ENCODE measurements at places on chromosomes 1 and 21.

DNA sequence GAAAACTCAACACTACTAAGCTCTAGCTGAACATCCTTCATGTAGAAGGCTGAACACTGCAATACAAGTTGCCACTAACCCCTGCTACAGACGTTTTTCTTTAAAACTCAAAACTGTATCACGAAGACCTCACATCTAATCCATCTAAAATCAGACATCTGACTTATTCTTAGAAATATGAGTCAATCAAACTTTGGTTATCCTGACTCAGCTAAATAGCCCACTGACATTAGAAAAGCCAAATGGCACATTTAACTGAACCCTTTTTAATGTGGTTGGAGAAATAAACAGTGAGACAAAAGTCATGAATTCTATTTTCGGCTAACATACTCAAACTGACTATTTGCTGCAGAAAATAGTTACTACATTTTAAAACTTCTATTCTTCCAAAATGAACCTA, 35.6 kb downstream of the WLS start:
- no peak for DNase-seq

DNA sequence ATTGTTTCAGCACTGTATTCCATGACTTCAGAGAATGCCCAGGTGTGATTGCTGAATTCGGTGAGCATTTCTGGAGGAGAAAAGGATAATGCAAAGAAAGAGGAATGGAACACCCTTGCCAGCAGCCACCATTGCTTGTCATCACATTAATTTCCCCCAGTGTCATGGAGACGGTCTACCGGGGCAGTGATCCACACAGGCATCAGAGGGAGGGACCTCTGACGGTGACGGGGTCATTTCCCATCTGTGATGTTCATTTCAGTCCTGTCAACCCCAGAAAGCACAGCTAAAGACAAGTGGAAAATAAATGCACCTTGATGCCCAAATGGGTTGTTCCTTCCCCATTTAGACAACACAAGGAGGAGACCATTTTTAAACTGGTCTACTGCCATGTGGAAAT, 376.4 kb downstream of the PCP4 start:
- no peak for DNase-seq

DNA sequence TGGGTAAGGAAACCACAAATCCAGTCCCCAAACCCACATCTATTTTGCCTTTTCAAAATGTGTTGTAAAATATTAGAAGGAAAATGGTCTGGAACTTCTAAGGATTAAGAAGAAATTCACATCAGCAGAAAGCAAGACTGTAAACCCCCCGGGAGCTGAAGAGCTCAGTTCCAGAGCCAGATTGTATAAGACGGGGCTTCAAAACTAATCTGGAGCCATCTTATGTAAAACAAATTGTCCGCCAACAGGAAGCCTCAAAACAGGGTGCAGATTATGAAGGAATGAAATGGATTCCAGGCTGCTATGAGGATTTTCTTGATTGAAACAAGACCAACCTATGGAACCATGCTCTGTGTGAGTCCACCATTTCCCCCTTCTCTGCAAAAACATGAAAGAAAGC, 25.1 kb upstream of the HUNK start:
- DNase-seq, result no peak

DNA sequence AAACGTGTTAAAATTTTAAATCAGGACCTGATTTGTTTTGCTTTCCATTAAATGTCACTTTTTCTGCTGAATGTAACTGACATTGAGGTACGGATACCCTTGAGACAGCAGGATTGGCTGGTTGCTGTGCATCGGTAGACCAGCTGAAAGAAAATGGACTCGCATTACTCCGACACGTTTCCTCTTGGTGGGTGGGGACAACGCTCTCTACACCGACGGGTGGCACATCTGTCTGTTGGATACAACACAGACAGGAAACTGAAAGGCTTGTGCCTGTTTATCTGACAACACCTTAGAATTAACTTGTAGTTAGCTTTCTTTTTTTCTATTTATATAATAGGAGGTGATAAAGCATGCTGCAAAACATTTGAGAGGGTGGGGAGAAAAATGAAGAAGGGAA, 19.4 kb downstream of the PRPF38A start:
- DNase-seq, result no peak

- no peak for DNase-seq
Measured at GRCh38 chr1:62335656-62336055, 16.4 kb upstream of the KANK4 start.

DNA sequence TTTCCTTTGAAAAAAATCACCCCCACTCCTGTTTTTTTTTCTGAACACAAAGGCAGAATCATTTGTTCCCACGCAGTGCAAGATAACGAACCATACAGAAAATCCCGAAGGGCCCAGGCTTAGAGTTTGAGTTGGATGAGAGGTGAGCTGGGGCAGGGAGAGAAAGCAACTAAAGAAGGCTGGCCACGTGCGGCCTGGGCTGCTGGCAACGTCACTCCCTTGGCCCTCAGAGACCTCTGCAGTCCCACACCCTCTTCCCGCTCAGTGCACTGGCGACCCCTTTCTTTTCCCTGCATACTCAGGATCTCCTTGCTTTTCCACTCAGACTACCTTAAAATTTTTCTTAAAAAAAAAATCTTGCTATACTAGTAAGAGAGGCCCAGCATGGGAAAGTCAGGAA, 28.2 kb upstream of the CRNN start:
- DNase-seq, result no peak

GRCh38 chr21:14773777-14774345, 227.7 kb upstream of the SAMSN1 start:
- peak; percentile 3 for DNase-seq

DNA sequence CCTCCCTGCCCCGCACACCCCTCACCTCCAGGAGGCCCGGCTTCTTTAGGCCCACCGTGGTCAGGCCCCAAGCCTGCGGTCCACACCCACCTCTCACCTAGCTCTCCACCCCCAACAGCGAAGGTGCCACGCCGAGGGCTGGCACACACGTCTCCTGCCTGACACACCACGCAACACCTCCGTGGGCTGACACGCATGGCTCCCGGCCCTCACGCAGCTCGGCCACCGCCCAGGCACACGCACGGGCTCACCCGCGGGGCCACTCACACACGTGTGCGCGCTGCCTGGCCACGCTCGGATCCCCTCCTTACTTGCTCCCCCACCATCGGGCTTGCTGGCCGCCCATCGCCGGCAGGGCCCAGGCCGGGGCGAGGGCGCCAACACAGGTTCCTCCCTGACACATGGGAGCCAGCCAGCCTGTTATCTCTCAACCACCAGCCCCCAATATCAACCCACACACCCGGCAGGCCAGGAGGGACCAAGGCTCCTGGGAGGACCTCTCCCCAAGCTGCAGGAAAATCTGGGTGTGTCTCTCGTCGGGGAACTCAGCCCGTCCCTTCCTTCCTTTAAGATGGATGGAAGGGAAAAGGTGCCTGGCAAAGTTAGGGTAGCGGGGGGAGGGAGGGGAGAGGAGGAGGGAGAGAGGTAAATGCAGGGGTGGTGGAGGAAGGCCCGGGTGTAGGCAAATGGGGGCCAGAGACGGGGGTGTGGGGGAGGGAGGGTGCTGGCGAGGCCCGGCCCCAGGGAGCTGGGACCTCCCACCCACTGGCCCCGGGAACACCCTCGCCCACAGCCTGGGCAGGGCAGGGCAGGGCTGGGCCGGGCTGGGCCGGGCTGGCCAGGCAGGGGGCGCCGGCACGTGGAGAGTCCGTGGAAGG, 546 bp downstream of the ELOVL1 start:
- peak; percentile 62 for DNase-seq

- no peak for DNase-seq
Measured at GRCh38 chr1:172760121-172760520, 101.2 kb downstream of the FASLG start.

- peak; percentile 26 for DNase-seq
Measured at GRCh38 chr1:26221094-26221493, 12.9 kb upstream of the CEP85 start.

- no peak for DNase-seq
Measured at GRCh38 chr1:56575865-56576264, 3.5 kb downstream of the PLPP3 start.

- no peak for DNase-seq
Measured at GRCh38 chr1:51311826-51312225, 18.5 kb downstream of the TTC39A start.

GRCh38 chr1:66570196-66570595, 36.2 kb downstream of the SGIP1 start:
- no peak for DNase-seq

- DNase-seq, result no peak
Measured at GRCh38 chr1:7515175-7515574, 255.9 kb upstream of the VAMP3 start.

DNA sequence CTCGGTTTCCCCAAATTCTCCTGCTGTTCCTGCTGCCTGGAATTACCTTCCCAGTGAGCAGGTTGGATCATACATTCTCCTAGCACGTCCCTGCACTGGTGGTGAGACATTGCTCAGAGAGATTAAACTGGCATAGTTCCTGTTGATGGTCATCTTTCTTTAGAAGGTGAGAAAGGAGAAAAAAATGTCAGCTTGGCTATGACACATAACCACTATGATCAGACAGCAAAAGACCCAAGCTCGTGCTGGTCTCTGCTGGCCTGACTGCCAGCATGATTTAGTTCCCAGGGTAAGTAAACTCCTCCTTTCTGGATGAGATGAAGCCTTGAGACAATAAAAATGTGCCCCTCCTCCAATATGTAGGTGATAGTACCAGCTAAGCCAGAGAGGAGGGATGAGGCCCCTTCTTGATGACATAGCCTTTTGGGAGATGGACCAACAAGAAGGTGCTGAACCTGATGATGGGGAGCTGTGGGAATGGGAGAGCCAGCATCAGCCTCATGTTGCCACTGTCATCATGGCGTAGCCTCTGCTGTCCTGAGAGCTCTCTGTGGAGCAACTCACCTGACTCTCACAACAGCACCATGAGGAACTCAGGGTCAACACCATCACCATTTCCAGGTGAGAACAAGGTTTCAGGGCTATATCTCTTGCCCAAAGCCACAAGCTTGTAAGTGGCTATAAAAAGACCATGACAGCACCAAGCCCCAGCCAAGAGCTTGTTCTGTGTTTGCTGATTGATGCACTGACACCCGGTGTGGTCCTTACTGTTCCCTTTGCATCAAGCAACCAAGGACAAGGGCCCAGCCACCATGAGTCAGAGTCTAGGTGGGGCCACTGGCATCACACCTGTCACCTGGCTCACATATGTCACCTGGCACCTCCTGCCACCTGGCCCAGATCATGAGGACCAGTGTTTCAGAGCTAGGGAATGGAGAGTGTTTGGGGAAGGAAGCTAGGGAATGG, 200.0 kb downstream of the MATN1 start:
- no peak for DNase-seq

DNA sequence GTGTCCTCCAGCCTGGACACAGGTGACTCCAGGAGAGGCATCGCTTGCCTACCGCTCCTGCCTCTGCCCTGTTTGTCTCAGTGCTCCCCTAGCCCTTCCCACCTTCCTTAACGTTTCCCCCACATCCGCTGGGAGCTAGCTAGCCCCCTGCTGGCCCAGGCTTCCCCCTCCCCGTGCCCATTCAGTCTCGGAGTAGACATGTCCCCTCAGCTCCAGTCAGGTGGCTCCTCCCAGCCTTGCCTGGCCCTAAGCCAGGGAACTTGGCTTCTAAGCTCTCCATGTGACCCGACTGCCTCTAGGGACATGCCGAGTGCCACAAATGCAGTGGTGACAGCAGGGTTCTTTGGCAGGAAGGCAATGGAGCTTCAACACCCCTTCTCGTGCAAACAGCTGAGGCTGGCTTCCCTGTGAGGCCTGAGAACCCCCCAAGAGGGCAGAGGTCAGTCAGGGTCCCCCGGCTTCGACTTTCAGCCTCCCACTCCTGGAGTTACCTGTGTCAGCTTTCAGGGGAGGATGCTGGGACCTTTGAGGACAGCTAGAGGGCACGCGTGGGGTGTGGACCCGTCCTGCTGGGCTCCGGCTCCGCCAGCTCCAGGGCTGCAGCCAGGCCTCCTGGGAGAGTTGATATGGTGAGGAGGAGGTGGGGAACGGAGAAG, 16.2 kb downstream of the DRAXIN start:
- no peak for DNase-seq

DNA sequence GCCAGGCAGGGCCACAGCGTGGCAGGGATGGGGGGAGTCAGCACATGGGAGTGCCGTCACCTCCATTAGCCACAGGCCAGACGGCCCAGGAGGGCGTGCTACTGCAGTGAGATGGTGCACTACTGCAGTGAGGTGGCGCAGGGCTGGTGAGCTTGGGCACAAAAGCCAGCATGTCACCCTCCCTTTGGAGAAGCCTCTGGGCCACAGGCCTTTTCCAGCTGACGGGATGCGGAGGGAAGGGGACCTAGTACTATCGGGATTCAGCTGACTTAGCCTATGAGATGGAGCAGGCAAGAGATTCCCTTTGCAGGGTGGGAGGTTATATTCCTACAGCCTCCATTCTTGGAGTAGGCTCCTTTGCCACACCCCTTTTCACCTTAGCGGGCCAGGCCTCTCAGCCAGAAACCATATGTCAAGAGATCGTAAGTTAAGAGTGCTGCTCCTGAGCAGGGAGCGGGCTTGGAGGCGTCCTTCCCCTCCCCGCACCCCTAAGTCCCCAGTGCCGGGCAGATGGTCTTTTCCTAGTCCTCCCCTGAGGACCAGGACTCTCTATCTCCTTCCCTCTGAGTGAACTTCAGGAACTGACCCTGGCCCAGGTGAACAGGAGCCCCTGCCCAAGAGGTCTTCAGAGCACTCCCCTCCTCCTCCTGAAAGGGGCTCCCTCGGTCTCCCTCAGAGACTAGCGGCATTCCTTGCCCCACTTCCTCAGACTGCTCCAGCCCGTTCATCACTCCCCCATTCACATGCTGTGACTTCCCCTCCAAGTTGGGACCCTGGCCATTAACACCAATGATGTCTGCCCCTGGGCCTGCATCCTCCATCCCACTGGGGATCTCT, 8.2 kb downstream of the NES start:
- no peak for DNase-seq

GRCh38 chr1:3883194-3883925, 16.7 kb downstream of the C1orf174 start:
- no peak for DNase-seq

- DNase-seq, result no peak
Measured at GRCh38 chr1:180489976-180490375, 12.4 kb downstream of the ACBD6 start.

DNA sequence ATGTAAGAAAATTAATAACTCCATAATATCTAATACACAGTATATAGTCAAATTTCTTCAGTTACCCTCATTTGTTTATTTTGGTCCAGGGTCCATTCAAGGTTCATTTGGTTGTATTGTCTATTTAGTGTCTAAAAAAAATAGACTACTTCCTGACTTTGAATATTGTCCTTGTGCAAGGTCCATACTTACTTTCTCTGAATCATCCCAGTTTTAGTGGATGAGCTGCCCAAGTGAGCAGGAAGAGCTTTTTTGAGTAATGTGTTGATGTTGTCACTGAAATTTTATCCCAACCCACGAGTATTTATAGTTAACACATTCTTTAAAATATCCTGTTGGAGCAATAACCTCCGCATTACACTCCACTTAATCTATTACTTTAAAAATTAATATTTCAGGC, 45.6 kb upstream of the FASLG start:
- DNase-seq, result no peak

- DNase-seq, result no peak
Measured at GRCh38 chr1:46520063-46520911, 30.7 kb downstream of the DMBX1 start.

DNA sequence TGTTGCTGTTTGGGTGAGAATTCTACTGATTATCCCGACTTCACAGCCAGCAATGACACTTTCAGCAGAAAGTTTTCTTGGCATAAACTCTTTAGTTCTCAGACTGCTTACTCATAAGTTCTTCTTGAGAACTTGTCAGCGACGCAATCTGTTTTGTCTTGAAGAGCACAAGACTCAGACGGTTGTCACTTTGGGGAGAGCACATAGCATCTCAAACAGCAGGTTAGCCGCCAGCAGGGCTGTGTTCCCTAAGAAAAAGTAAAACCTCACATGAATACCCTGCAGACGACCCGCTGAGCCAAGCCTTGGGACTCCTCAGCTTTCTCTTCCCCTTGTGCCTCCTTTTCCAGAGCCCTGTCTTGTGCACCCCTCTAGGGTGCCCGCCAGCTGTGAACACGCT, 11.4 kb downstream of the AGMAT start:
- DNase-seq, result no peak

Measured in NCI-H526 (cell line).